ENCODE measurements at places on chromosomes 5 and 9. TPM values are rescaled to one million over a fixed set of nuclear protein-coding genes. Genes with fewer than 3 reads are reported as not detected.

- DNase-seq: no peak
- H3K4me3 ChIP-seq: no peak overlapping the region
- H3K27me3 ChIP-seq: no peaks in the 10 kb centered on the region
Observed at GRCh38 chr5:38867416-38867815, 21.6 kb downstream of the OSMR start.

- H3K4me3 ChIP-seq: no peak overlapping the region
- peak overlapping the region; percentile 90 for H3K27ac ChIP-seq
- no peaks in the 10 kb centered on the region for H3K36me3 ChIP-seq
Observed at GRCh38 chr9:114613087-114613486, 2.0 kb downstream of the TMEM268 start.

DNA sequence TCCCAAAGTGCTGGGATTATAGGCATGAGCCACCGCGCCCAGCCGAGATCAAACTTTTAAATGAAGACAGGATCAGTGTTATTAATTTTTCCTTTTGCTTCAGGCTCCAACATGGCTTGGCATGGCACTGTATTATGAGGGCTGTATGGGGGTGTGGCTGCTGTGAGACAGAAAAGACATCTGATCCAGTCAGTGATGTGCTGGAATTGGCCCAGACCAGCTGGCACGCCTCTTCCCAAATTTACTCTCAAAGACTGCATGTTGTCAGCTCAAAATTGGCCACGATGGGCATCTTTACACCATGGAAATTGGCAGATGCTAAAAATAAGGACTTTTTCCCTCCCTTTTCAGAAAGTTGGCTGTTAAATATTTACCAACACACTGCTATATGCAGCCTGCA, 12.1 kb upstream of the COL27A1 start:
- no peak overlapping the region for H3K27ac ChIP-seq
- no peak for DNase-seq
- H3K36me3 ChIP-seq: no peaks in the 10 kb centered on the region
- H3K27me3 ChIP-seq: no peaks in the 10 kb centered on the region
- H3K4me1 ChIP-seq: no peaks in the 10 kb centered on the region

DNA sequence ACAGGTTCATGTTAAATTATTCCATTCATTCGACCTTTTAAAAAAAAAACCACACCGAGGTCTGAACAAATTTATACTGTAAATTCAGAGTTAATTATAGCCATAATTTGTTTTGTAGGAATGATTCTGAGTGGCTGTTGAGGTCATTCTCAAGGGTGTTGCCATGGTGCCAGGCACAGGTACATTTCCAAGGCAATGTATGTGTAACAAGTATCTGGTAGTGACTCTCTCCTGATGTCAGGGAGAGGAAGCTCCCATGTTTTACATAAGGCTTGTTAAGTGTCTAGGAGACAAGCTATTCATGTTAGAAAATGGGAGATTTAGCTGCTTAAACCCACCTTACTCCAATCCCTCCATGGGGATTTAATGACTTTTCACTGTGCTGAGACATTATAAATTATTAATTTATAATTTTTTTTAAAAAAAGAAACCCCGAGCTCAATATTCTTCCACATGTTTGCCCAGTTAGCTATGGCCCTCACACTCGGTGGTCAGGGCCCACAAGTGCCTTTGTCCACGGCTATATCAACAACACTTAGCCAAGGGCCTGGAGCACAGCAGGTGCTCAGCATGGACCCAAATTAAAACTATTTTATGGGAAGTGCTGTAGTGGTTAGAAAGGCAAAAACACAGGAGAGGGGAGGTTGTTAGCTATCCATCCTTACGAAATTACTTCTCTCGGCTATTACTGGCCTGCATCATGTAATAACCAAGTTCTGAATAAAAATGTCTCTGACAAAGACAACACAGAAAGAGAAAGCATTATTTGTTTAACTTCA, 154.6 kb upstream of the GNA14 start:
- DNase-seq: no peak
- H3K27me3 ChIP-seq: no peaks in the 10 kb centered on the region
- no peaks in the 10 kb centered on the region for H3K36me3 ChIP-seq
- no peak overlapping the region for H3K27ac ChIP-seq
- no peaks in the 10 kb centered on the region for H3K4me1 ChIP-seq

KCNIP1 gene
- 1.0 TPM for total RNA-seq

SLC46A2 gene
- total RNA-seq: 0.16 TPM

- H3K27ac ChIP-seq: peak within 1 kb of the TSS; percentile 87
- no peaks in the 10 kb centered on the region for H3K36me3 ChIP-seq
- peak; percentile 85 for DNase-seq
- no peaks in the 10 kb centered on the region for H3K27me3 ChIP-seq
Observed at GRCh38 chr5:178113141-178113787, at the start of gene N4BP3. Gene N4BP3, plus strand, starts transcription at chr5:178113532. Its CDS starts 6,052 bp downstream, at chr5:178119584.

DNA sequence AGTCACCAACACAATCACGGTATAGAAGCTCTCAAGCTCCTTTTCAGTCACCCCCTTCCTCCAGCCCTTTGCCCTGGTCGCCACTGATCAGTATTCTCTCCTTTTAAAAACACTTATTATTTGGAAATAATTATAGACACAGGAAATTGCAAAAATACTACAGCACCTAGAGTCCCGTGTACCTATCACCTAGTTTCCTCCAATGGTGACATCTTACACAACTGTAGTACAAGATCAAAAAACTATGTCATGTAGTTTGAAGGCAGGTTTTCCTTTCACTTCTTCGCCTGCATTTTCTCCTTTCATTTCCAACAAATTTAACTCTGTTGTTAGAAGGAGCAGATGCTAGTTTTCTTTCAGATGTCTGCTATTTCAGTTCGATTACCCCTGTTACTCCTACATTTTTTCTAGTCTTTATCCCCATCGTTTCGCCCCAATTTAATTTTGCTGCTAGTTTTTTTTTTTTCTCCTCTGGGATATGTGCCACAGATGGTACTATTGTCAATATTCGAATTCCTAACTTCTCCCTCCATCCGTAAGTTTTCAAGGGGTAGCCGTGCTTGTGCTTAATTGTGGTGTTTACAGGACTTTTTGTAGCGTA, 612 bp upstream of the ATG10 start:
- H3K4me3 ChIP-seq: peak overlapping the region; percentile 77
- H3K36me3 ChIP-seq: no peaks in the 10 kb centered on the region
- H3K27me3 ChIP-seq: no peaks in the 10 kb centered on the region
- peak overlapping the region; percentile 99 for H3K27ac ChIP-seq

DNA sequence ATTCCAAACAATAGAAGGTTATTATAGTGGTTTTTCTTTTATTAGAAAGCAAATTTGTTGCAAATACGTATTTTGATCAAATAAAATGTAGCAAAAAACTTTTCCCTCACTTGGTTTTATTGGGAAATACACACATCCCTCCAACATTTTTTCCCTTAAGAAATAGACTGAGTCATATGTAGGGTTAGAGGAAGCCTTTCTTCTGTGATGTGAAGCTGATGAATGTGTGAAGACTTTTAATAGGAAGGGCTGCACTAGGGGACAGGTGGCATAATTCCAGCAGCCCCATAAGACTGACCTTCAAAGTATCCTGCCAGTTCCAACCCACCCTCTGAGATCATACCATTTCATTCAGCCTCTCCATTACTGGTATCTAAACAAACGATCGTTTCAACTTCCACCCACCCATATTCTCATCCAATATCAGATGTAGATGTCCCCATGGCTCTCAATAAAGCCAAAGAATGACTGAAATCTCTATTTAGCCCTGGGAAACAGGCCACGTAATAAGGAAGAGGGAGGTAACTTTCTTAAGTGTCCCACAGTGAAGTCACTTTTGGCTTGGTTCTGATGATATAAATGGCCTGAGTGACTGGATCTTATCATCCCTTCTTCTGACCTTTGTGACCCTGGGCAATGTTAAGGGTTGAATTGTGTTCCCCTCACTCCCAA, 64.7 kb upstream of the LPAR1 start:
- no peak overlapping the region for H3K27ac ChIP-seq
- no peaks in the 10 kb centered on the region for H3K27me3 ChIP-seq
- DNase-seq: no peak
- H3K36me3 ChIP-seq: no peaks in the 10 kb centered on the region
- H3K4me1 ChIP-seq: no peaks in the 10 kb centered on the region
- no peak overlapping the region for H3K4me3 ChIP-seq

DNA sequence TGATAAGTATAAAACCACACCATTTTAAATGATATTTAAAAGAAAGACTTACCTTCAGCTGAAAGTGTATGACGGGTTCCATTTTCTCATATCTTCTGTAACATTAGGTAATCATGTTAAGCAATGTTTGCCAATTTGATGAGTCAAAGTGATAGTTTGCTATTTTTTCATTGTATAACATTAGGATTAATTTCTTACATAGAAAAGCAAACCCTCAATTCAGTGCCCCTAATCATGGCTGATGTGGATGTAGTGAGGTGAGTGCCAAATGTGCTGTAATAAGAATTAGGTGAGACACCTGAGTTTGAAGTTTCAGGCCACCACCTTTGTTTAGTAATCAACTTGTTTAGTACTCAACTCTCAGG, 68.0 kb downstream of the UNC13B start:
- DNase-seq: no peak
- no peak overlapping the region for H3K27ac ChIP-seq
- no peaks in the 10 kb centered on the region for H3K36me3 ChIP-seq
- H3K4me3 ChIP-seq: no peak overlapping the region

GRCh38 chr5:58932057-58932612, 349.3 kb downstream of the RAB3C start:
- no peaks in the 10 kb centered on the region for H3K36me3 ChIP-seq
- no peak overlapping the region for H3K27ac ChIP-seq
- H3K4me1 ChIP-seq: no peaks in the 10 kb centered on the region
- DNase-seq: no peak
- no peaks in the 10 kb centered on the region for H3K27me3 ChIP-seq

FOXD4L4 gene
- not detected for total RNA-seq

DNA sequence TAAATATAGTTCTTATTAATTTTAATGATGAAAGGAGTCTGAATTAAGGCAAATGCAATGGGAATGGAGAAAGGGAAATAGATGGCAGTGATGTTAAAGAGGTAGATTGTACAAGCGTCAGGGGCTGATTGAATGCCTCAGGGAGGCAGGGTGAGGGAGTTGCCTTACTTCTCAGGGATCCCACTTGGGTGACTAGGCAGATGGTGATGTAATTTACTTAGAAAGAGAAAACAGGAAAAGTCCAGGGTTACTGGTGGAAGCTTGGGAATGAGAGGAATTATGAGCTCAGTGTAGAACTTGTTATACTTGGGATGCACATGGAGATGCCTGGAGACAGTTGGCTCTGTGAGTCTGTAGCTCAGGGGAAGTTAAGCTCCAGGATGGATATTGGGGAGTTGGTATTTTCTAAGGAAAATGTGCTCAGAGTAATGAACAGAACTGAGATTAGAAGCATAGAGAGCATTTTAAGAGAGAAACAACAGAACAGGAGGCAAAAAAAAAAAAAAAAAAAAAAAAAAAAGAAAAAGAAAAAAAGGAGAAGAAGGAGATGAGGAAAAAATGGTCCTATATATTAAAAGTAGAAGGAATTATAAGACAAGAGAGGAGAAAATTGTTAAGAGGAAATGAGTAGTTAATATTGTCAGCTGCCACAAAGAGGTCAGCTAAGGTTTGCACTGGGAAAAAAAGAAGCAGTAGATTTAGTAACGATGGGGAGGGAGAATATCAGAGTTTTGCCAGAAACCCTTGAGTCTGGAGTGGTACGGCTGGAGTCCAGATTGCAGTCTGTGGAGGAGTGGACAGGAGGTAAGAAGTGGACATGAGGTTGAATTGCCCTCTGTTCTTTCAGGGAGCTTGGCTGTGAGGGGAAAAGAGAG, 88.0 kb upstream of the ELL2 start:
- no peaks in the 10 kb centered on the region for H3K4me1 ChIP-seq
- DNase-seq: no peak
- no peak overlapping the region for H3K4me3 ChIP-seq
- H3K27me3 ChIP-seq: no peaks in the 10 kb centered on the region

ABLIM3 gene
- total RNA-seq: 57.4 TPM
